Hypothalamus (tissue), 51 donors: ENCODE measurements at places on chromosomes 16 and 17.
A peak's percentile ranks its signal among the peaks of the same experiment; 100 is the strongest.

DNA sequence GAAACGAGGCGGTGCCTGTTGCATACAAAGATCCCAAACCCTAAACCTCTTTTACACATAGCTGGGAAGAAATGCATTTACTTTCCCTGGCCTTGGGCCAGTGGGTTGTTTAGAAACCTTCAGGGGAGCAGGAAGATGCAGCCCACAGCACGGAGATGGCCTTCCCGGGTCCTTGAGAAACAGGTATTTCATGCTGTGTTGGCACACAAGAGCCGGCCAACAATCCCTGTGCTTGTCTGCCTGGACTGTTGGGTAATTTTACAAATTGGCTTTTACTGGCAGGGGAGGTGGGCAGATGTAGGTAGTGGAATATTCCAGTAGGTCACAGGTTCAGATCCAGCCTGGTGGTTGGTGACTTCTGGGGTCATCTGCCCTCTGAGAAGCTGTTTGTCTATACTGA, 148.0 kb downstream of the FOXL1 start:
- DNase-seq: no peak

DNA sequence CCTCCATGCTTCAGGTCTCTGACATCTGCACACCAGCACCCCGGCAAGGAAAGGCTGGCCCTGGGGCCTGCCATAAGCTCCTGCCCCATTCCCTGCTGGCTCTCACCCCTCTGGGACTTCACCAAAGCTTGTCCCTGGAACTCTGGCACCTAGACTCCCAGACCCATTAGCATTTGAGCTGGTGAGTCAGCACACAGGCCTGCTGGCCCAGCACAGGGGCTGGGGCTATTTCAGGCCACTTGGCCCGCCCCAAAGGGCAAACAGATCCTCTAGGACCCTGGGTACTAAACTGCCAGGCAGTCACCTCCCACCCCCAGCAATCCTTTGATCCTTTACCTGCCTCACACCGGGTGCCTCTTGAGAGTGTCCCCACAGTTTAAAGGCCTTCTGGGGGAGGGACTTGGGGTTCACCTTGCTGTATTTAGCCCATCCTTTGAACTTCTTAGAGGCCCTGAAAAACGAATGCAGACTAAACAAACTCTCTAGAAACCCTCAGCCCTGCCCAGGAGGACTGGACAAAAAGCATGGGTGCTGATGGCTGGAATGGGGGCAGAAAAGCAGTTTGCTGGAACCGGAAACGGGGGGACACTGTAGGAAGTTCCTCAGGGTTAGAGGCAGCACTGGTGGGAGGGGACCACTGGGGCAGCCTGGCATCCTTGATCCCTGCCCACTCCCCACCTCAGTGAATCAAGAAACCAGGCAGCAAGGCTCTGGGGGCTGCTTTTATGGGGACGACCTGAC, 3.2 kb upstream of the SAMD14 start:
- DNase-seq: peak; percentile 26

GRCh38 chr17:80940171-80941123, 51.2 kb upstream of the CHMP6 start:
- DNase-seq: no peak

GRCh38 chr16:86914876-86915717, 336.7 kb downstream of the FOXL1 start:
- no peak for DNase-seq

DNA sequence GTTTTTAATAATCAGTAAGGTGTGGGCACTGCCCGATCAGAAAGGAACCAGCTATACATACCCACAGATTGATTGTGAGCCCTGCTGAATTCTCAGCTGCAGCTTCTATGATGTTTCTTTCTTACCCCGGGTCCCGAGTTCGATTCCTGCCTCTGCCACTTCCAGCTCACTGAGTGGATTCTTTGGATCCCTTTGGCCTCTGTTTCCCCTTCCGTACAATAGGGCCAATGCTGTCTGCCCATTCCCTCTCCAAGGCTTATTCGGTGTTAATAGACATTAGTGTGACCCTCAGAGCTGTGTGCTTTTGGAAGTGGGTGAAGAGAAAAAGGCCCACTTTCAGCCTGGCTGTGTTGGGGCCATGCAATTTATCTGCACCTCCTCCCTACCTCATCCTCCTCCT, 115.8 kb downstream of the IRX5 start:
- DNase-seq: no peak

GRCh38 chr17:76736349-76737081, 616 bp downstream of the SRSF2 start:
- peak; percentile 53 for DNase-seq
